ENCODE measurements at places on chromosomes 13 and 19. TPM values are rescaled to one million over a fixed set of nuclear protein-coding genes. Genes with fewer than 3 reads are reported as not detected.

Gene IGFL1
- polyA plus RNA-seq: not detected

Gene NMRK2
- 0.15 TPM for polyA plus RNA-seq

Gene TMEM86B
- polyA plus RNA-seq: 2.1 TPM

Gene SH2D3A
- polyA plus RNA-seq: 14.4 TPM

Gene ZNF134
- polyA plus RNA-seq: 3.3 TPM

Gene LRRC63
- 0.34 TPM for polyA plus RNA-seq

Gene GDF15
- polyA plus RNA-seq: 107 TPM

Gene CNMD
- polyA plus RNA-seq: not detected

Gene MBD3L2
- polyA plus RNA-seq: not detected

Gene PLPP2
- 19.2 TPM for polyA plus RNA-seq

Gene ZNF541
- polyA plus RNA-seq: 0.45 TPM

Gene PRSS57
- not detected for polyA plus RNA-seq

Gene KLF1
- polyA plus RNA-seq: not detected

Gene MCEMP1
- 0.76 TPM for polyA plus RNA-seq

Gene PGLYRP2
- polyA plus RNA-seq: not detected

Gene DACT3
- polyA plus RNA-seq: 0.41 TPM

Gene VSTM2B
- not detected for polyA plus RNA-seq

Gene SYDE1
- 17.7 TPM for polyA plus RNA-seq

Gene SIAH3
- not detected for polyA plus RNA-seq

Gene ZNF284
- 0.90 TPM for polyA plus RNA-seq

Gene AKT1S1
- 41.7 TPM for polyA plus RNA-seq

Gene FCER2
- polyA plus RNA-seq: 0.39 TPM

Gene SGCG
- 0.18 TPM for polyA plus RNA-seq

Gene CD79A
- polyA plus RNA-seq: 1.8 TPM

Gene CELF5
- 0.56 TPM for polyA plus RNA-seq

Gene SCAF1
- polyA plus RNA-seq: 23.5 TPM

Gene FCAR
- polyA plus RNA-seq: 0.26 TPM

Gene NRTN
- polyA plus RNA-seq: 0.22 TPM

Gene HPN
- 5.4 TPM for polyA plus RNA-seq

Gene ZNF610
- polyA plus RNA-seq: 0.93 TPM

Gene ARRDC2
- 48.6 TPM for polyA plus RNA-seq

Gene APOE
- polyA plus RNA-seq: 448 TPM

Gene SMIM44
- not detected for polyA plus RNA-seq

Gene MEF2B
- 0.23 TPM for polyA plus RNA-seq

Gene RHPN2
- polyA plus RNA-seq: 4.1 TPM

Gene RFC3
- polyA plus RNA-seq: 7.0 TPM

Gene NANOS2
- polyA plus RNA-seq: not detected

Gene KLF5
- polyA plus RNA-seq: 3.3 TPM

Gene NLRP7
- not detected for polyA plus RNA-seq

Gene CDX2
- 3.2 TPM for polyA plus RNA-seq

Gene CRB3
- 4.1 TPM for polyA plus RNA-seq

Gene CGB5
- 1.1 TPM for polyA plus RNA-seq

Gene PSG3
- polyA plus RNA-seq: not detected

Gene NXNL1
- 1.6 TPM for polyA plus RNA-seq

Gene MYO1F
- 18.9 TPM for polyA plus RNA-seq

Gene SUGT1
- 44.2 TPM for polyA plus RNA-seq

Gene C19orf67
- not detected for polyA plus RNA-seq

Gene TRPC4
- 0.30 TPM for polyA plus RNA-seq

Gene VSTM1
- polyA plus RNA-seq: 0.76 TPM

Gene BRME1
- polyA plus RNA-seq: 1.1 TPM

Gene PRTN3
- 2.8 TPM for polyA plus RNA-seq

Gene DAND5
- polyA plus RNA-seq: 0.11 TPM

Gene CGB7
- polyA plus RNA-seq: 1.0 TPM

Gene IL4I1
- 0.63 TPM for polyA plus RNA-seq

Gene TPTE2
- not detected for polyA plus RNA-seq

Gene C19orf33
- polyA plus RNA-seq: 3.5 TPM

Gene PDX1
- polyA plus RNA-seq: 6.6 TPM

All from adipose tissue (tissue), 3 donors.